ENCODE measurements at places on chromosomes 2 and 18.

DNA sequence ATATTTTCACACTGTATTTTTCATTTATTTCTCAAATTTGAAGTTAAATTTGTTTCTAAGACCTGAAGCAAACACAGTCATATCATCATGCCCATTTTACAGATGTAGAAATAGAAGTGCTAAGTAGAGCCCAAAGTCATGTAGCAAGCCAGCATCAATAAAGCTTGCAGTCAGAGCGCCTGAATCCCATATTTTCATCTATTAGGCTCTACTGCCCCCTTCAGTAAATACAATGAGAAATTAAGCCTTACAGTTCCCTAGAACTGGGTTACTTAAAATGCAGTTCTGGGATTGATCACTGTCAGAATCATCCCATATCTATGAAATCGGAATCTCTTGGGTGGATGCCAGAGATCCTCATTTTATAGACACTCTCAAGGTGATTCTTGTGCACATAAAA, 419.9 kb downstream of the TGIF1 start:
- no peak for DNase-seq

DNA sequence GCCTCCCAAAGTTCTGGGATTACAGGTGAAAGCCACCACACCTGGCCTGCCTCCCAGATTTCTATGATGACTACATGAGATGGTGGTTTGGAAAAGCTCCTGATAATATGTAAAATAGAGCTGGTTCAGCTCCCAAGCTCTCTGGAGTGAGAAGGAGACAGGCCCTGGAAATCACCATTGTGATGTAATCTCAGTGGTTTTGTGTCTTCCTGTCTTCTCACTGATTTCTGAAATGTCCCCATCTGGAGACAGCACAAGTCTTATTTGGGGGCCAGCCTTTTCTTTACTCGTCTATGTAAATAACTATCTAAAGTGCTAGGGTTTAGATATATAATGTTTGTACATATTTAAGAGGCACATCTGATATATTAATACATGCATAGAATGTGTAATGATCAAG, 64.0 kb downstream of the CCNT2 start:
- DNase-seq = no peak

GRCh38 chr2:6412533-6413091, 453.1 kb downstream of the CMPK2 start:
- no peak for DNase-seq

DNA sequence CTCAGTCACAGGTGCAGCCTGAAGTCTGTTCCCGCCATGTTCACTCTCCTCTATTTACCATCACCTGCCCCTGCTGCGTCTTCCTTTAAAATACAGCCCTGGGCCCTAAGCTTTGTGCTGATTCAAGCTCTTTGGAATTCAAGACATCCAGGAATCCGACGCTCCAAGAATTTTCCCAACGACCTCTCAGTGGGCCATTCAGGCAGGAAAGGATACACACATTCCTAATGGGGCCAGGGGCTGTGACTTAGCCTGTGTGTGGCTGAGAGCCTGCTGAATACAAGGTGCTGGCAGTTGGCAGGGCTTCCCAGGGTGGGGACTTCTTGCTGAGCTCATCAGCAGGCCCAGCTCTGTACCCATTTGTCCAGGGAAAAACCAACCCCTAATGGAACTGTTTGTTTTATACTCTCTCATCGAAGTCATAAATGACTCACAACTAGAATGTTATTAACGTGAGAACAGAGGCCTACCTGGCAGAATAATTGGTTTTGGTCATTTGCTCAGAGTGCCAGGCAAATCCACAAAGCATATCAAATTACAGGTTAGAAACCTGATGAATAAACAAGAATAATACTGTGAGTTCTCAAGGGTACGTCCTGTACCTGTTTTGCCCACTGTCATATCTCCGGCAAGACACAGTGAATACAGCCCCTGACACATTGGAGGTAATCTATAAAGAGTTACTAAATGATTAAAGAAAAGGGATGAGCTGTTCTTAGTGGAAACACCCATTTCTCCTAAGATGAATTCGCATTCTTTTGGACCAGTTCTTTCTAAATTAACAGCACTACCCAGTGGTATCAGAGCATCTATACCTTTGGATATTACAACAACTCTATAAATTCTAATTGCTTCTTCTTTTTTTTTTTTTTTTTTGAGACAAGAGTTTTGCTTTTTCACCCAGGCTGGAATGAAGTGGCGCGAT, 12.6 kb upstream of the KCMF1 start:
- no peak for DNase-seq

GRCh38 chr2:212489719-212490346, 48.8 kb downstream of the ERBB4 start:
- DNase-seq = no peak

DNA sequence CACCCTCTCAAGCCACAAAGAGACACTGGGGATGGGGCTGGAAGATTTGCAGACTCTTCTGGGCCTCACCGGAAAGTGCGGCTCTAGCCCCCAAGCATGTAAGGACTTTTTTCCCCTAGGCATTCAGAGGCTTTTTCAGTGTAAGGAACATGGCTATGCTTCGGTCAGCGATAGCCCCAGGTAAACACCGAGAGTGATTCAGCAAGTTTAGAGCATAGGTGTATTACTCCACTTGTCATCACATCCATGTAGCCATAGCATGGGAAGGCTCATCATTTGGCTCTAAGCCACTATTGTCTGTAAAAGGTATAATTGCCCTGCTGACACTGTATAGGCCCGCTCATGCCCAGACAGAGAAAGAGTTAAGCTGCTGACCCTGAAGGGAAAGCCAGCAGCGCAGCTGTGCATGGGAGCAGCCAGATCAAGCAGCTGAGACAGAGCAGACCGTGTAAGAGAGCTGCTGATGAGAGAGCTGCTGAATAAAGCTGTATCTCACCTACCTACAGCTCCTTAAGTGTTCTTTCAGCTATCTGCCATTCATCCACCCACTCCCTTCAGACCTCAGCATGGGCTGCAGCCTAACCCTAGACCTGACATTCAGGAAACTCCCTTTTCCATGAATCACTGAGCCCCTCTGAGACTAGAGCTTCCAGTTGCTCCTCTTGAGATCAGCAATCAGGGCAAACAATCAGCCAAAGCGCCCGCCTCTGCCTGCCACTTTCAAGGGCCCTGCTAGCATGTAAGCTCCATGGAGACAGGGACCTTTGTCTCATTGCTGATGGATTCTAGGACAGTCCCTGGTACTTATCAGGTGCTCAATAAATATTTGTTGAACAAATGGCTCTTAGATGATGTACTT, 25.5 kb downstream of the LGALSL start:
- no peak for DNase-seq

- DNase-seq = no peak
Observed at GRCh38 chr2:63614983-63615945, 26.5 kb downstream of the MDH1 start.

DNA sequence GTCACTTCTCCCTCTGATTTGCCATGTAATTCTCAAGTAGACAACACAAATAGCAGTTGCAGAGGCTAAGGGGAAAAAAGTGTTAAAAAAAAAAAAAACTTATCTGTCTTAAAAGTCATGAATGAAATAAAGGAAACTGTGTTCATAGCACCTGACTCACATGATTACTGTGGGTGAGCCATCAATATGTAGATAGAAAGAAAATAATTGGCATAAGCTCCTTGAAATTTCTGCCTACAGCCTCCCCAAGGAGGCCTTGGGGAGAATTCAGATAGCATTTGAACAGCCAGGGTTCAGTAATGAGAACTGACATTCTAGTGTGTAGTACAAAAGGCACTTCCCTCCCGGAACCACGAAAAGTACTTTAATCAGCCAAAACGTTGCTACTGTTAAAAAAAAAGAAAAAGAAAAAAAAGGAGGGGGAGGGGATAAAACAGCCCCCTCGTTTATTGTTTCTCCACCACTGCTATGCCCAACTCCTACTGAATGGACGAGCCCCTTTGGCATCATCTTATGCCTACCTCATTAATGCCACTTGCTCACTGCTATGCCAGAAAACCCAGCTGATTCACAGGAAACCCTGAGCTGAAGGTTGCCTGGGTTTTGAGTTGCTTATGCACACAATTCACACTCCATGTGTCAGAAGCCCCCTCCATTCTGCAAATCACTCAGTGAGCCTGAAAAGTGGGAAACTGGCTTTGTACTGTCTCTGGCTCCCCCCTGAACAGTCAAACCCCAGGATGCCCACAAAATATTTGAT, 65.5 kb upstream of the KLF7 start:
- DNase-seq = no peak

GRCh38 chr2:121810959-121811853, 55.8 kb downstream of the TSN start:
- DNase-seq = no peak

DNA sequence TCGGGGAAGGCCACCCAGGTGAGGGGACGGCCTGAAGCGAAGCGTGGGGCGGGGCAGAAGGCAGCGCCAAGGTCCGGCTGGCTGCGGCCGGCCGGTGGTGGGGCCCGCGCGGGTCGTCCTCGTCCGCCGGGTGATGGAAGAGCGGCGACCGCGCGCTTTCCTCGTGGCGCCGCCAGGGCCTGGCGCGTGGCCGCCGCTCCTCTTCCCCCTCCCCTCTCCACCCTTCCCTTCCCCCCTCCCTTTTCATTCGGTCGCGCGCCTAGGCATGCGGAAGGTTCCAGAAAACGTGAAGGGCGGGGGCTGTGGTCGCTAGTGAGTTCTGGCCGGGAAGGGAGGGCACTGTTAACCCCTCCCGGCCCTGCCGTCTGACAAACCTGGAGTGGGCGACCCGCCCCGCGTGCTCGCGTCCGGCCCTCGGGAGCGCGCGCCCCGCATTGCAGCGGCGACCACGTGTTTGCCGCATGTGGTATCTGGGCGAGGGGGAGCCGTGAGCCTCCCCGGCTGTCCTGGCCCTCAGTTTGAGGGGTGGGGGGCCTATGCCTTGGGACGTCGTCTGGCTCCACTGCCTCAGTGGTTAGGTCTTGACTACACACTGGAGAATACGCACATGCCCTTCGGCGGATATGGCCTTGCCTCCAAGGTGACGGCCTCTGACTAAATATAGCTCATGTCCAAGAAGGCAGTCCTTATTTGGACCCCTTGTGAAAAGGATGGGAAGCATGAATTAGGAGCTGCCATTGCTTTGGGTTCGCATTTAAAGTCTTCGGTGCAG, 579 bp downstream of the MAT2A start:
- peak; percentile 62 for DNase-seq
